A549 treated with Hydrocortisone at 1 μM for 4 hours (cell line): ENCODE measurements at places on chromosomes 1 and 21. TPM values are rescaled to one million over a fixed set of nuclear protein-coding genes. Genes with fewer than 3 reads are reported as not detected.

The C1orf167 gene
- not detected in 5 replicates for total RNA-seq

The ECE1 gene
- 50.2 to 70.6 TPM (median 61.6 TPM) in 5 replicates for total RNA-seq

The AIRE gene
- not detected in 5 replicates for total RNA-seq

The TAS1R3 gene
- total RNA-seq, result 0.07 to 0.24 TPM (median 0.20 TPM) in 5 replicates

The AJAP1 gene
- total RNA-seq, result not detected in 5 replicates

The ADCY10 gene
- total RNA-seq, result 0.03 to 0.38 TPM (median 0.10 TPM) in 3 of 5 replicates, not detected in the others

The COA7 gene
- total RNA-seq, result 23.7 to 27.6 TPM (median 26.0 TPM) in 5 replicates

The KCNQ4 gene
- total RNA-seq, result 0.18 to 0.33 TPM (median 0.27 TPM) in 5 replicates

The TMEM240 gene
- 0.24 to 0.70 TPM (median 0.38 TPM) in 4 of 5 replicates, not detected in the other for total RNA-seq

The HRNR gene
- not detected in 5 replicates for total RNA-seq

The PPFIA4 gene
- 0.15 to 1.0 TPM (median 0.43 TPM) in 5 replicates for total RNA-seq

The IL24 gene
- 0.25 to 0.61 TPM (median 0.54 TPM) in 5 replicates for total RNA-seq

The SUSD4 gene
- total RNA-seq, result 0.57 to 0.91 TPM (median 0.77 TPM) in 5 replicates

The GRIK1 gene
- not detected in 5 replicates for total RNA-seq

The INSRR gene
- not detected in 5 replicates for total RNA-seq

The ANGPTL3 gene
- total RNA-seq, result not detected in 5 replicates

The TNFRSF9 gene
- 2.2 to 3.6 TPM (median 2.9 TPM) in 5 replicates for total RNA-seq

The CXADR gene
- 7.4 to 15.2 TPM (median 11.2 TPM) in 5 replicates for total RNA-seq

The NTNG1 gene
- not detected in 5 replicates for total RNA-seq

The CELA3B gene
- total RNA-seq, result not detected in 5 replicates

The CYP4Z1 gene
- not detected in 5 replicates for total RNA-seq

The SPRTN gene
- total RNA-seq, result 12.2 to 15.7 TPM (median 14.0 TPM) in 5 replicates

The TMPRSS15 gene
- total RNA-seq, result not detected in 5 replicates

The KANK4 gene
- 0.28 to 0.39 TPM (median 0.35 TPM) in 5 replicates for total RNA-seq

The SLC1A7 gene
- total RNA-seq, result 0.05 TPM in 2 of 5 replicates, not detected in the others

The KCNT2 gene
- 0.02 to 0.07 TPM (median 0.05 TPM) in 4 of 5 replicates, not detected in the other for total RNA-seq

The GJB3 gene
- total RNA-seq, result 9.6 to 17.9 TPM (median 13.4 TPM) in 5 replicates

The TRIM46 gene
- total RNA-seq, result 1.7 to 2.9 TPM (median 2.7 TPM) in 5 replicates

The ATP1A4 gene
- not detected in 5 replicates for total RNA-seq

The CAPN8 gene
- total RNA-seq, result 1.0 to 1.8 TPM (median 1.6 TPM) in 5 replicates

The BMP8B gene
- total RNA-seq, result 3.8 to 5.5 TPM (median 5.0 TPM) in 5 replicates

The HOOK1 gene
- total RNA-seq, result 0.21 to 1.0 TPM (median 0.35 TPM) in 5 replicates

The GJA8 gene
- not detected in 5 replicates for total RNA-seq
